ENCODE measurements at places on chromosomes 1 and 21.

GRCh38 chr1:102751111-102751510 is 357.2 kb downstream of the COL11A1 start:
- no peak for DNase-seq

- DNase-seq = no peak
These were observed 57.9 kb upstream of the PDE9A start for GRCh38 chr21:42595283-42596187.

DNA sequence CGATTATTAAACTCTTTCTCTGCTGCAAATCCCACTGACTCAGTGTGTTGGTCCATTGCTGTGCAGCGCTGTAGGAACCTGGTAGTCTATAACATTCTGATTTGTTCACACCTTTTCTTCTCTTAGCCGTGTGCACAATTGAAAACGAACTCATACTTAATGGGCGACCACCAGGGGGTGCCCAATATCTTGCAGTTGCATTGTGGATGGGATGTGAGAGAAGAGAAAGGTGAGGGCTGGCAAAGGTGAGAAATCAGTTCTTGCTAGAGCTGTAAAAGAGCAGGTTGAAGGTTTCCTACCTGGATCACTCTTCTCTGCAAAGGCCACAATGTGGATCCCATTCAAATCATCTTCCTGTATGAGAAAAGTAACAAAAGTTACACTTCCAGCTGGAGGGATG is 51.0 kb downstream of the CASQ2 start:
- no peak for DNase-seq

GRCh38 chr1:153848805-153849204 is 73.6 kb downstream of the SLC27A3 start:
- DNase-seq = no peak

DNA sequence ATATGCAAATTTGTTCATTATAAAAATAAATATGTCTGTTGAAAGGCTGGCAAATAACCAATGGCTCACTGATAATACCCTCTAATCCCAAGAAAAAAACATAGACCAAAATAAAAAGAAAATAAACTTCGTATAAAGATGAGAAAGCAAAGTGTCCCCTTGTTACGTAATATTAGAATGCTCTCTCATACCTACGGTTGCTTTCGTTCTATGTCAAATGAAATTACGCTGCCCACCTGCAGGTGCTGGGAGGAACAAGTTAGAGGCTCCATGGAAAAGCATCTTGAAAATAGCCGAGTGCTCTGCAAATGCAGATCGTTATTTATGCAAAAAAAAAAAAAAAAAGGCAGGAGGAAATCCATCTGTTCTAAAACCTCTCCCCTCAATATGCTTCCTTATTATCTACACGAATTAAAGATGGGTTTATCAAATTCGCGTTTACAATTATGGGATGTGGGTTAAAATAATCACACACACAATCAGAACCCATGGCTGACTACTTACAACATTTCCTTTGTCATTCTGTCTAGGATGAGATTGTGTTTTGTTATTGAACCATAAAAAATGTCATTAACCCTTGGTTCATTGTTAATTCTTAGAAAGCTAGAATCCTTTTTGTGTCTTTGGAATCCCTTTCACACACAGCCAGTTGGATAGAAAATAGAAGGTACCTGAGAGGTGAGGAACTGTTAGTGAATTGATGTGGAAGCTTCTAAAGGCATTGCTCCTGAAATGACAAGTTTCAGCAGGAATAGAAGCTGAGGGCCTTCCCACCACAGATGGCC is 268.6 kb downstream of the SETD4 start:
- no peak for DNase-seq

DNA sequence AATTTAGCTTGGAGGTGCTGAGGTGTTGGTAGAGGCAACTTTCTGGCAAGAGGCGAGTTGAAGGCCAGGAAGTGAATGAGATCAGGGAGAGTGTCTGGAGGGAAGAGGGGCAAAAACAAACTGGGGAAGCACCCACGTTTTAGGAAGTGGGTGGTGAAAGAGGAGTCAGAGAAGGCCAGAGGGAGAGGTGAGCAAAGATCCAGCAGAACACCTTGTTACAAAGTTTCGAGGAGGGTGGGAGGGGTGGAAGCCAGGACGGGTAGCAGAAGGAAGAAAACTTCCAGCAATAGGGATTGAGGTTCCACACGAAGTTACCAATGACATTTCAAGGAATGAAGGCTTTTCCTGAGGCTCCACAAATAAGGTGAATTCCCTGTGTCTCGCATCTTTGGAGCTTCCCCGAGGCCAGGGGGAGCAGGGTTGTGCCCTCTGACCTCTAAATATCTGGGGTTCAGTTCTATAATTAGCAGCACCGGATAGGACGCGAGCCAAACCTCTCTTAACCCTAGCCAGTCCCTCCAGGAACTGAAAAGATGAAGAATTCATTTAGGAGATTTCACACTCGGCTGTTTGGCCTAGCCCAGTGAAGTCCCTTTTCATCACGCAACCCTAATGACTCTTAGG is 578 bp upstream of the SESN2 start:
- no peak for DNase-seq

GRCh38 chr1:197799271-197799670 is 24.0 kb upstream of the DENND1B start:
- DNase-seq = peak; percentile 58

- DNase-seq = peak; percentile 42
These were observed 93.2 kb upstream of the KCNK2 start for GRCh38 chr1:214989341-214989740.

DNA sequence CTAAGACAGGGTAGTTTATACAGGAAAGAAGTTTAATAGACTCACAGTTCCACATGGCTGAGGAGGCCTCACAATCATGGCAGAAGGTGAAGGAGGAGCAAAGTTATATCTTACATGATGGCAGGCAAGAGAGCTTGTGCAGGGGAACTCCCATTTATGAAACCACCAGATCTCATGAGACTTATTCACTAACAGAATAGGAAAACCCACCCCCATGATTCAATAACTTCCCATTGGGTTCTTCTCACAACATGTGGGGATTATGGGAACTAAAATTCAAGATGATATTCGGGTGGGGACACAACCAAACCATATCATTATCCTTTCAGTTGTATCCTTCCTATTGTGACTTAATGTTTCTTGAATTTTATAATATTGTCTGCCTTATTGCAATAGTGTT is 13.4 kb upstream of the DDAH1 start:
- no peak for DNase-seq

GRCh38 chr21:37758982-37759381 is 157.3 kb downstream of the KCNJ6 start:
- no peak for DNase-seq

DNA sequence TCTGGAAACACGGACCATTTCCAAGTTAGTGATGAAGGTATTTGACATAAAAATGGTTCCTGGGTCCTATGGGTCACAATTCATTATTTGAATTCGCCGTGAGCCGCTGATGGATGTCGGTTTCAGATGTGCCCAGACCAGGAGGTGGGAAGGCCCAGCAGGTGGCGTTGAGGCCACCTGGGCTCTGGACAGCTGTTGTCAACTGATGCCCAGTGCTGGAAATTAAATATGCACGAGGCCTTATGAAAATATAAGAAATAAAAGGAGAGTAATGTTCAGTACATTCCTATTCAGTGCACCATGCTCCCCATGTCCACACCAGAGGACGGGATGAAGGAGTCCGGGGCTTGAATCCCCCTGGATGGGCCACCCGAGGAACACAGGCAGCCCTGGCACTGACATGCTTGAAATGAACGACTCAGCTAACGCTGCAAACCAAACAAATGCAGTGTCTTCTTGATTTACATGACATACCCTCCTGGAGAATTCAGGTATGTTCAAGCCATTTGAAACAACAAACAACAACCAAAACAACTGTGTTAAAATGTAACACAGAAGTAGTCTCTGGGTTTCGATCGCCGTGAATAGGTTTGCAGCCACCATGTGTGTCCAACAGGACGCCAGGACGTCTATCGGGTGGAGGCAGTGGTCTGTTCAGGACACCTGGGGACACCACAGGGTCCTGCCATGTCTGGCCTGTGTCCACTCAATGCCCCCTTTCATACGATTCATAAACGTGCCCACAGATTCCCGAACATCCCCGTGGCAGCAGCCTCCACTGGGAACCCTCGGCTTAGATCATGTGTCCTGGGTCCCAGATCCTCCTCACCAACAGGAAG is 6.1 kb downstream of the TFF3 start:
- DNase-seq = no peak
